Ureter (tissue), 1 donor: ENCODE measurements at places on chromosomes 13 and 19. TPM values are rescaled to one million over a fixed set of nuclear protein-coding genes. Genes with fewer than 3 reads are reported as not detected.

WASF3 gene
- total RNA-seq = 27.1 TPM

IL4I1 gene
- total RNA-seq = 1.9 TPM

KLF2 gene
- 56.1 TPM for total RNA-seq

CNN1 gene
- total RNA-seq = 301 TPM

ZNF547 gene
- 4.5 TPM for total RNA-seq

NXNL1 gene
- not detected for total RNA-seq

JUND gene
- total RNA-seq = 94.9 TPM

MAB21L1 gene
- 0.36 TPM for total RNA-seq

COX7A1 gene
- total RNA-seq = 66.7 TPM

C19orf85 gene
- total RNA-seq = not detected

- DNase-seq = no peak
Observed at GRCh38 chr19:45171211-45171623, 6.8 kb downstream of the TRAPPC6A start.

DNA sequence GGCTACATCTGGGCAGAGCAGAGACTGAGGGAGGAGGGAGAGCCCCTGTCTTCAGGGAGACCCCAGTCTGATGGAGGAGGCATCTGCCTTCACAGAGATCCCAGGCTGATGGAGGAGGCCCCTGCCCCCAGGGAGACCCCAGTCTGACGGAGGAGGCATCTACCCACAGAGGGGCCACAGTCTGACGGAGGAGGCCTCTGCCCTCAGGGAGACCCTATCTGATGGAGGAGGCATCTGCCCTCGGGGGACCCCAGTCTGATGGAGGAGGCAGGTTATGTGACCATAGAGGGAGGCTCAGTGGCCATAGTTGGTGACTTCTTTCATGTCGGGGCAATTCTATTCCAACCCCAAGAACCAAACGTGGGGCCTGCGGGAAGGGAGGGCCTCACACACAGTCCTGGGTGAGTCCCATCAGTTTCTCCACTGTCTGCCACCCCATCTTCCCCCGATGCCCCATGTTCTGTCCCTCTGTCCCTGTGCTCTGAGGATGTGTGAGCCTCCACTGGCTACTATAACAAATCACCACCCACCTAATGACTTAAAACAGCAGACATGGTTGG, 14.3 kb downstream of the MISP start:
- no peak for DNase-seq

DNA sequence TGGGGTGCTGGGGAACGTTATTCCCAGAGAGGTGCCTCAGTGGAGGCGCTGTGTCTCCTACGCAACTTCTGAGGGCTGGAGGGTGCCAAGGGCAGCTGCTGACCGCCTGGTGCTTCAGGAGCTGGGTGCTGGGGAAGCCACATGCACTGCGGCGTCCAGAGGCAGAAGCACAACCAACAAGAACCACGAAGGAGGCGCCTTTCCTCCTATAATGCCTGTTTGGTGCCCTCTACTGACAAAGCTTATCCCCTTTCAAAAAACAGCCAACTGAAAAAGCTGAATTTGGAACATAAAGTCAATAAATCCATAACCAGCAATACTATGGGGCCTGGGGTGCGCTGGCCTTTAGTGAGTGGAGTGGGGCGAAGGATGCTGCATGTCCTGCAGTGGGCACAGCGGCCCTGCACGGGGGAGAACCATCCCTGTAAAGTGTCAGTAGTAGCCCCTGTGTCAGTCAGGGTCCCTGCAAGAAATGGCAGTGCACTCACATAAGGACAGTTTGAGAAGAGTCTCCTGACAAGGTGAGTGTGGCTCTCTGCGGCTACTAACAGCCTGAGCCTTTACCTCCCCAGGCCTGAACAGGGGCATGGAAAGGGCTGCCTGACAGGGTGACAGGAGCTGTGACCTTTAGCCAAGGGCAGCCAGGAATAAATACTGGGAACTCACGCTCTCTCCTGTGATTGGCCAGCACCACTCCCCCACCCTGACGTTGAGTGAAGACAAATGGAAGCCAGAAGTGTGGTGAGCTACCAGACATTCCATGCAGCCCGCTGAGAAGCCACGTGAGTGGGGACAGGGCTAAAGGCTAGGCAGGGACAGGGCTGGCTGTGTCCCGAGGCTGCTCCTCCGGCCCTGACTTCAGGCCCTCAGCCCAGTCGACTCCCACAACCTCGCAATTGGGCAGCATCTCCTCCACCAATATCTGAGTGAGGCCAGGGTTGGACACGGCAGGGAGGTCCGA, 4.5 kb upstream of the B3GNT8 start:
- no peak for DNase-seq

DNA sequence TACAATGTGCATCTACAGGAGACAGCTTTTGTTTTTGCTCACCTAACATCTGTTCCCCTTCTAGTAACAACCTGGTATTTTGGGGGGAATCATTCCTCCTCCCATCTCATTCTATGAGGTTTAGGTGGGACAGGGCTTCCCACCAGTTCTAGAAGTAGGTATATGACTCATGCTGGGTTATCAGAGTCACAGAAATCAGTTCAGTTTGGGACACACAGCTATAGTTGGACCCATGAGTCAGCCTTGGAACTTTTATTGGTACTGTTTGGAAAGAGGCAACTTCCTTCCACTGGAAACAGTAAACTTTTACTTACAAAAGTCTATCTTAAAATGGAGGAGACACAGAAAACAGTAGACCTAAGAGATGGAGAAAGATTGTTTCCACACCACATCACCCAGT, 185.5 kb downstream of the DNAJC3 start:
- no peak for DNase-seq

- DNase-seq = no peak
Observed at GRCh38 chr13:94228763-94229162, 250.7 kb downstream of the DCT start.

GRCh38 chr13:71806886-71807285, 60.1 kb downstream of the DACH1 start:
- no peak for DNase-seq

DNA sequence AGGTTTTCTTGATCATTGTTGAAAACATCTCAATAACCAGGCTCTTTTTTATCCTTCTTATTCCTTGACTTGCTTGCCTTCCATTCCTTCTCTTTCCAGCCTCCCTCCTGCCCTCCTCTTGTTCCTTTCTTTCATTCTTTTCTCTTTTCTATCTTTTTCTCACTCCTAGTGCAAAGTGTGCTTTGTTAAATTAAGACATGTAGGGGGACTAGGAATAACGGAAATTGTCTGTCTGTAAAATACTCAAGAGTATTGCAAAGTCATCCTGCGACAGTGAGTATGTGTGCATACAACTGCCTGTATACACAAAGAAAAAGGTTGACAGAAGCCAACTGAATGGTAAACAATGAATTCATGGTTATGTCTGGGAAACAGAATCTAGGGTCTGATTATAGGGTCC, 70.1 kb downstream of the LRRC63 start:
- DNase-seq = no peak

GRCh38 chr13:34335014-34336007, 517.4 kb downstream of the RFC3 start:
- no peak for DNase-seq

DNA sequence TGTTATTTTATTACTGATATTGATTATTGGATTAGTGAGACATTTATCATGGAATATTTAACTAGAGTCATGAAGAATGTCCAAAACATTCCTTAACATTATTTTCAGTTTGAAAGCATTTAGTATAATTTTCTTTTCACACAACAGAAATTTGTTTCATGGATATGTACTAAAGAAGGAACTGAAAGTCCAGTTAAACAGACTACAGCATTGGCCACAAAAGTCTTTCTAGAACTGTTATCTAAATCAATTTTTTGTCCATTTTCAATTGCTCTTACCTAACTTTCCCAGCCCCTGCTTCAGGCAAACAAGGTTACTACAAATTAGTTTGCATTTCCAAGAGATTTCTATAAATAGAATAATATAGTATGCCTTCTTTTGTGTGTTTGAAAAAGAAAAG, 1018.0 kb upstream of the PCDH20 start:
- DNase-seq = no peak

GRCh38 chr19:14166999-14167575, 30.7 kb upstream of the ASF1B start:
- no peak for DNase-seq

DNA sequence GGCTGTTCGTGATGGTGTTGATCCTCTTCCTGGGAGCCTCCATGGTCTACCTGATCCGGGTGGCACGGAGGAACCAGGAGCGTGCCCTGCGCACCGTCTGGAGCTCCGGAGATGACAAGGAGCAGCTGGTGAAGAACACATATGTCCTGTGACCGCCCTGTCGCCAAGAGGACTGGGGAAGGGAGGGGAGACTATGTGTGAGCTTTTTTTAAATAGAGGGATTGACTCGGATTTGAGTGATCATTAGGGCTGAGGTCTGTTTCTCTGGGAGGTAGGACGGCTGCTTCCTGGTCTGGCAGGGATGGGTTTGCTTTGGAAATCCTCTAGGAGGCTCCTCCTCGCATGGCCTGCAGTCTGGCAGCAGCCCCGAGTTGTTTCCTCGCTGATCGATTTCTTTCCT, 12.2 kb upstream of the C19orf33 start:
- no peak for DNase-seq

DNA sequence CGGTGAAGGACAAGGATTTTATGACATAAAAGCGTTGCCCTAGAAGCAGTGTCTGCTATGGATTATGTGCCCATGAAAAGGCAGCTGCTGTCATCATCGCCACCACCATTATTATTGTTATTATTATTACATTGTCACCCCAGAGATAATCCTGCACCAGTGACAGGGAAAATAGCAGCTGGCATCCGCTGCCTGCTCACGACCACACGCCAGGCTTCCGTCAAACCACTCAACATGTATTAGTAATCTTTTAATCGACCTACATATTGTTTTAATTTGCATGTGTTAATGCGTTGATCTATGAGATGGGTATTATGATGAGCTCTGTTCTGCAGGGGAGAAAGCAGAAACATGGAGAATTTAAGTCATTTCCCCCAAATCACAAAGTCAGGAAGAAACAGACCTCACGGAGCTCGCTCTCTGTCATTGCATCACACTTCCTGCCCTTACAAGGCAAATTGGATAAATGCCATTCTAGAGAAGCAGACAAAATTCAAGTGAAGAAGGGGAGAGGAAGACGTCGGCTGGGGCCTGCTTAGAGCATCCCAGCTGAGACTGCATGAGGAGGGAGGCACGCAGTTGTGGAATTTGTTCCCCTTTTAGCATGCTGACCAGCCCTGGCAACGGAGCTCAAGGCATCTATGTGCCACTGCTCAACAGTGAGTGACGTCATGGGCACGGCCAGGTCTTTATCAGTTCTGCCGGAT, at the start of gene FFAR3:
FFAR3 (plus strand) TSS at position 594 of the 707 bp plus-strand sequence. CDS start 431 bp downstream, outside the sequence.
- no peak for DNase-seq

DNA sequence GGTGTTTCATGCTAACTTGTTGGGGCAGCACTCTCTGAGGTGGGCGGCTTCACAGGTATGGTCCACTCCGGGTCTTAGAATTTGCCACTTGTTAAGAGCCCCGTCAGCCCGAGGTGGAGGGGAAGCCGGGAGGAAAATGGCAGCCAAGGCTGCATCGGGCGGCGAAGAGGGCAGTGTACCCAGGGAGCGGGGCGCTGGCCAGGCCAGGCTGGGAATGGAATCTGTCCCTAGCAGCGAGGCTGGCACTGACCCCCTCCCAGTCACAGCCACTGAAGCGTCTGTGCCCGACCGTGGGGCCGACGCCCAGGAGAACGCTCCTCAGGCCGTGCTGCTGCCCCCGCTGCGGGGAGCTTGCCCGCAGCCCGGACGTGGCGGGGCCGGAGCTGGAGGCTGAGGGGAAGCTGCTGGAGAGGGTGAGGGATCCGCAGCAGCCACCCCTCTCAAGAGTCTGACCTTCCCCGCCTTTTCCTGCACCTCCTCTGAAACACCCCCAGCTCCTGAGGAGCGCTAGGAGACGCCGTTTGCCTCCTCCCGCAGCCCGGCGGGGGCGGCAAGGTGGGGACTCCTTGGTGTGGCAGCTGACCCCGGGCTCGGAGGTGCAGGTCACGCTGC, 313.8 kb upstream of the SPRY2 start:
- no peak for DNase-seq

DNA sequence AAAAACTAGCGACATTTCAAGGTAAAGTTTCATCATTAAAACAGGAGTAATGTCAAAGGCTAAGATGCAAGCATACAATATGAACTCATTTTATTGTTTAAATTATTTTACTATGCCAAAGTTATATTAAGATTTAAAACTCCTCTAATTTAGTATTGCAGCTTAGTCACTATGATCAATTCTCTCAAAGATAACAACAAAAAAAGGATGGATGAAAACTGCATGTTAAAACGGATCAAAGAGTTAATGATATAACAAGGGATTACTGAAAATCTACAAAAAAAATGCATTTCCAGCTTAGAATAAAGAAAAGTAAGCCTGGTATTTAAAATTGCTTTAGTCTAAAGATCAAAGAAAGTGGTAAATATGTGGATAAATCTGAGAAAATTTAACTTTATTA, 587.8 kb upstream of the PCDH20 start:
- DNase-seq = no peak

DNA sequence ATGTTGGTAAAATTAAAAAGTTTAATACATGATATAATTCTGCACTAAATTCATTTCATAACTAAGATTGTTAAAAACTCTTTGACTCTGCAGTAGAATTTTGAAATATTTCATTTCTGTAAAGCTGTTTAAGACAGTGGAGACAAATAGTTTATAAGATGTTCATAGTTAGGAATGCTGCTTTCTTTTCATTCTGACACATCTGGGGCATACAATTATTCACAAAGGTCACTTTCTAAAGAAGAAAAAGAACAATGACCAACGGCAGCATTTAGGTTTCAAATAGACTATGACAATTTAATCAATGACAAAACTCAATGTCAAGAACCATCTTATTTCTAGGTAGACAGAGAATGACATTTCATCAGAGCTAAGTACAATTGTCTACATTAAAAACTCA, 1422.1 kb downstream of the PCDH9 start:
- DNase-seq = no peak
